ENCODE measurements at places on chromosomes 7 and 10.

DNA sequence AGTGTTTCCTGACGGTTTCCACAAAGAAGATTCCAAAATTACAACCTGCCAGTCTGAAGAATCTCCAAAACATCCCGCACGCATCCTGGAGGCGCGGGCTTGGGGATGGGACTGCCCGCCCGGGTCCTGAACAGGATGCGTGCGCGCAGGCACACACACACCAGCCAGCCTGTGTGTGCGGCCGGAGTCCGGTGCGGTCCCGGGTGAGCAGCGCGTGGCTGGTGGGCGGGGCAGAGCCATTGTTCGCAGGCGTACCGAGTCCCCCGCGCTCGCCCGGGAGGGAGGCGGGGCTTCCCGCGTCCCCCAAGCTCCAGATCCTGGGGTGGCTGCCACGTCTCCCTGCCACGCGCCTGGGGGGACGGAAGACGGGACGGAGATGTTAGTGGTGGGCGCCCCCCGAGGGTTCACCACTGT is 675 bp upstream of the SCD start:
- DNase-seq = peak; percentile 71

GRCh38 chr7:56810466-56810865 is 321.8 kb downstream of the ZNF479 start:
- DNase-seq = no peak

GRCh38 chr10:1230138-1230537 is 174.0 kb downstream of the WDR37 start:
- DNase-seq = no peak

DNA sequence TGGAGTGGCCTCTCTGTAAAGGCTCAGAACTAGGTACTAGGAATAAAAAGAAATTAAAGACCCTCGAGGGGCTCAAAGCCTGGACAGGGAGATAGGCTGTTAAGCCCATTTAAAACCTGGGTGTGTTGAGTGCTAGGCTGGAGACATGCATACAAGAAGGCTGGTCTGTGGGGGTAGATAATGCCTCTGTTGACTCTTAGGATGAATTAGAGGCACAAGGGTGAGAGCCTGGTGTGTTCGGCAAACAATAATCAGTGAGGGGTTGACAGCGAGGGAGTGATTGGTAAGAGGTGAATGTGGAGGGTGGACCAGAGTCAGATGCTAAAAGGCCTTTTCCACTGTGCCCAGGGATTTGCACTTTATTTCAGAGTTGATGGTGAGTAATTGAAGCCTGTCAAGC is 12.7 kb downstream of the GSTO2 start:
- DNase-seq = no peak

- no peak for DNase-seq
Observed at GRCh38 chr10:133023216-133023843, 64.4 kb upstream of the ADGRA1 start.

DNA sequence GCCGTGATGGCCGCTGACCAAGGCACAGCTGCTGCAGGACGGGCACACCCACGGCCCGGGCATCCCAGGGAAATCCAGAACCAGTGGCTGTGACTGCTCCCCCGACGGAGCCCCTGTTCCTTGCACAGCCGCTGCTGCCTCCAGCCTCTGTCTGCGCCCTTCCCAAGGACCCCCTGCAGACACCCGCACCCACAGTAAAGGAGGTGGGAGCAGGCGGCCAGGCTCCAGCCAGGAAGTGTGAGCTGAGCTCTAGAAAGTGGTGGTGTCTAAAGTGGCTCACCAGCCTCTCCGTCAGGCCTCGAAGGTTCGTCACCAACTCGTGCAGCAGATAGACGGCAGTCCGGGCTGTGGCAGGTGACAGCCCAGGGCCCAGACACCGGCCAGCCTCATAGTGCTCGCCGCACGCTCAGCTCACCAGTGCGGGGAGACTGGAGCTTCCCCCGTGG is 306.7 kb downstream of the DNAJB6 start:
- DNase-seq = no peak

GRCh38 chr10:1573334-1573969 is 163.9 kb downstream of the ADARB2 start:
- no peak for DNase-seq

GRCh38 chr10:126073606-126074005 is 177.2 kb downstream of the FANK1 start:
- DNase-seq = peak; percentile 32

GRCh38 chr7:33452805-33453502 is 323.6 kb downstream of the BBS9 start:
- DNase-seq = no peak

DNA sequence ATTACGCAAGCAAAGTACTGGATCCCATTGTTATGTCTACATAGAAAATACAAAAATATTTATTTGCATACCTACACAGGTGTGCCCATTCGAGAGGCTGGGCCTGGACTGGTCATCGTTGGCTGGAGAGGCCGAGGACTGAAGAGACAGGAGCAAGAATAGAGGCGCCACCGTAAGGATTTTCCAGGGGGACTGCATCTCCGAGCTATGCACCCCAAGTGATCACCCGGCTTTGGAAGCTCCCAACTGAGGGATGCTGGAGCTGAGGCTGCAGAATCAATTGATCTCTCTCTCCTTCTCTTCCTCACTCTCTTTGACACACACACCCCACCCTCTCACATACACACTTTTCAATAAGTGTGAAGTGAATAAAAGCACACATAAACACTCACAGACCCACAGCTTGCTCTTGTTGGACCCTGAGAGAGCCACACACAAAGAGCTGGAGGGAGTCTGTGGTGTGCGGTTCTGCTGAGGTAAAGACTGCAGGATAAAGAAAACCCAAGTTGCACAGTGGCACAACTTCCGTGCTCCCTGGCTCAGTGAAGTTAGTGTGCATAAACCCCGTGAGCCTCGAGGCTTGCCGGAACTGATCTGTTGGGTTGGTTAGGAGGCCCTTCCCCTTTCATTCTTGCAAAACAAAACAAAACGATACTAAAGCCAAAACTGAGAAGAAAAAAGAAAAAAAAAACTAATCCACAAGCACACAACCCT is at the start of gene AOAH:
Gene AOAH, minus strand, starts transcription at position 544 of the 714 bp plus-strand sequence. Its CDS starts 346 bp downstream, at position 198.
- DNase-seq = no peak

DNA sequence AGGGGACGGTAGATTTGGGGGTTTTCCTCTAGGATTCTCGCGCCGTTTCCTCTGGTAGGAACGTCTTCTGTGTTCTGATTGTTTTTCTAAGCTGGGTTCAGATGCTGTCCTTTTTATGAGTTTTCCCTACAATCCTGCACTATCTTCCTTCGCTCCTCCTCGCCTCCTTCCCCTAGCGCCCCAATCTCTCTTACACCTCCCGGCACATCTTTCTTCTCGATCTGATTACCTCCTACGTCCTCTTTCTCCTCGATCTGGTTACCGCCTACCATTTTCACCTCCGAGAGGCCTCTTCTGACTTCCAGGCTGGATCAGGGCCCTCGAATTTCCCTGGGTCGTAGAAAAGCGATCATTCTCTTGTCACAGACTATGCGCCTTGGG is 413 bp downstream of the BUD31 start:
- no peak for DNase-seq

GRCh38 chr10:53006663-53007526 is 234.3 kb upstream of the MBL2 start:
- no peak for DNase-seq

DNA sequence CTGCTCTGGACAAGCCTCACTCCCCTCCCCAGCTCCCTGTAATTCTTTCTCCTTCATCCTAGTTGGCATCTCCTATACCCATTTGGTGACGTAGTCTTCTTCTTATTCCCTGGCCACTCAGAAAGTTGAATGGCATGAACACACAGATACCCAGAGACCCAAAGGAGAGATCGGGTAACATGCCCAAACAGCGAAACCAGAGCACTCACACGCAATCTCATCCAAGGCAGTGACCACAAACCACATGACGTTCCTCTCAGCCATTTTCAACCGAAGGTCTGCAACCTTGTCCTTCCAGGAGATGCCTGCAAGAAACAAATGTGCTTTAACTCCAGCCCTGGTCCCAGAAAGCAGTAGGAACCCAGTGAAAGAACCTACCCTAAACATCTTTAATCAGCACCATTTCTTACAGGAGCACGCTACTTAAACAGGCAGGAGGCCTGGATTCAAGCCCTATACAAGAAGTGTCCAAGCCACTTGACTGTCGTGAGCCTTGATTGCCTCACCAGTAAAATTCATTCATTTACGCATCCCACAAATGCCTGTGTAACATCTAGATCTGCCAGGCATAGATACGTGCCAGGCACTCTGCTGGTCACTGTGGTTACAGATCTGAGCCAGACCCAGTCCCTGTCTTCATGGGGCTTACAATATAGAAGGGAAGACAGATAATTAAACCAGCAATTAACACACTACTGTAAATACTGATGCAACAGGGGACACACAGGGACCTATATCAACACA is 37.1 kb downstream of the XPNPEP1 start:
- DNase-seq = no peak

GRCh38 chr7:119984247-119984646 is 288.7 kb upstream of the KCND2 start:
- no peak for DNase-seq

DNA sequence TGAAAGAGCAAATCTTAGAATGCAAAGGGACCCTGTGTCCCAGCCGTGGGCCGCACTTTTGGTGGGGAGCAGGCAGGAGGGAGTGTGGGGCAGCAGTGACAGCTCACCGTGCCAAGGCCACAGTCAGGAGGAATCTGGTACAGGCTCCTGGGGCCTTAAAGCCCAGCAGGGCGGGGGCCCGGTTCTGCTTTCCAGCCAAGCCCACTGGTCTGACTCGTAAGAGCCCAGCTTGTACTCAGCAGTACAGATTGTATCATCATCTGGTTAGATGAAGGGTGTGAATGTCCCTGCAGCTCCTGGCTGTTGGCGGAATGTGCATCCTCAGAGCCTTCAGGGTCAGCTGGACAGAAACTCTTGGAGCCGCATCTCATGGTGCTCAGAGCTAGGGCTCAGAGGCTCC is 30.5 kb upstream of the TRIM8 start:
- DNase-seq = no peak

- no peak for DNase-seq
Observed at GRCh38 chr7:16609842-16610450, 35.6 kb downstream of the ANKMY2 start.

GRCh38 chr7:69880840-69881239 is 282.6 kb downstream of the AUTS2 start:
- DNase-seq = no peak

GRCh38 chr7:74396993-74397392 is 56.7 kb upstream of the GTF2IRD1 start:
- DNase-seq = no peak

DNA sequence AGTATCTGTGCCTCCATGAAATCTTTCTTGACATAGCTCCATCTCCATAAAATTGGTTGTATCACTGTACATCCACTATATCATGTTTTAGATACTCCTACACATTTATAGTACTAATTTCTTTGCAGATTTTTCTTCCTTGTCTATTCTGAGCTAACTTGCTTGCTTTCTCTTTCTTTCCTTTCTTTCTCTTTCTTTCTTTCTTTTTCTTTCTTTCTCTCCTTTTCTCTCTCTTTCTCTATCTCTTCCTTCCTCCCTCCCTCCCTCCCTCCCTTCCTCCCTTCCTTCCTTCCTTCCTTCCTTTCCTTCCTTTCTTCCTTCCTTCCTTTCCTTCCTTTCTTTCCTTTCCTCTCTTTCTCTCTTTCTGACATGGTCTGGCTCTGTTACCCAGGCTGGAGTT is 23.7 kb downstream of the TASOR2 start:
- no peak for DNase-seq

DNA sequence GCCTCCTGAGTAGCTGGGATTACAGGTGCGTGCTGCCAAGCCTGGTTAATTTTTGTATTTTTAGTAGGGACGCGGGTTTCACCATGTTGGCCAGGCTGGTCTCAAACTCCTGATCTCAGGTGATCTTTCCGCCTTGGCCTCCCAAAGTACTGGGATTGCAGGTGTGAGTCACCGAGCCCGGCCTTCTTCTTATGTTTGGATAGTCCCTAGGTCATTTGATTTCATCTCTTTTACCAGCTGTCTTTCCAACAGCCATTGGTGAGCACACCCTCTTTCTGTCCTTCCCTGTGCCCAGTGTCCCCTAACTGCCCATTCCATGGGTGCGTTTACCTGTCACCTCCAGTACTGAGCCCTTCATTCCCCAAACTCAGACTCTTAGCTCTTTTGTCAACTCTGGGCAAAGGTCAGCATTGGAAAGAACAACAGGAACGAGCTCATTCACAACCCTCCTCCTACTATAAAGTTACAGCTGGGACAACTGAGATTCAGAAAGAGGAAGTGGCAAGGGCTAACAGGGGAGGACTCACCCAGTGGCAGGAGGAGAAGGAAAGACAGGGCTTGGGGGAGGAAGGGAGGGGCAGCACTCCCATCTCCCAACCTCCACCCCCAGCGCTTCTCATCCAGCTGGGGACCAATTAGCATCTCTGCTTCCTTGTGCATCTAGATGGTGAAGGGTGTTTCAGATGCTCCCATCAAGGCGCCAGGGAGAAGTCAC is 5.6 kb downstream of the SSC4D start:
- DNase-seq = no peak

GRCh38 chr10:408236-408635 is 273.0 kb downstream of the ZMYND11 start:
- DNase-seq = no peak

GRCh38 chr7:114755856-114756255 is 166.0 kb upstream of the MDFIC start:
- no peak for DNase-seq

- peak; percentile 75 for DNase-seq
Observed at GRCh38 chr7:51045319-51046102, 262.8 kb upstream of the GRB10 start.

DNA sequence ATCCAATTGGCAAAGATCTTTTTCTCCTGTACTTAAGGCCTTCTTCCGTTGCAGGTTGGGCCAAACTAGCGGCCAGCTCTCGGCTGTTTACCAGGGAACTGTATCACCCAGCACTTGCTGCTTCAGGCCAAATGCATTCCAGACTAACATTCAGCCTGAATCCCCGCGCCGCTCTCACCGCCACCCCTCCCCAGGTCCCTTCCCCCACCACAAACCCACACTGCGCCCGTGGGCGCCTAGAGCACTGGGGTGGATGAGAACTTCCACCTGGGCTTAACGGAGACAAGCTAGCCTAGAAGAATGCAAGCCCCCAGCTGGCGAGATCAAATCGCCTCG is 676 bp downstream of the TCAF1 start:
- peak; percentile 30 for DNase-seq

DNA sequence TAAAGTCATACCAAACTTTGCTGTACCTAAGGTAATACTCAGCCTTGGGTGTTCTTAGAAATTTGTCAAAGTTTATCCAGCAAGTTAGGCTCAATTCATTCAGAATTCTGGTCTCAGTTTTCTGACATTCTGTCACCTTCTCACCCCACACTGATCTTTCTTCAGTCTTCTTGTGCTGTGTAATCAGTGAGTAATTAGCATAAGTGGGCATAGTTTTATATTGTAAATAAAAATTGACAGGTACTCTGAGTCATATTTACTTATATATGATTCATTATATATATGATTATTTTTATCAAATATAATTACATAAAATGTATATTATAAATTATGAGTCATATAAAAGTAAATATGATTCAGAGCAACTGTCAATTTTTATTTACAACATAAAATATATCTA is 170.9 kb upstream of the MAGI2 start:
- no peak for DNase-seq

- DNase-seq = no peak
Observed at GRCh38 chr7:28091190-28091589, 89.4 kb downstream of the JAZF1 start.

- DNase-seq = peak; percentile 75
Observed at GRCh38 chr10:5317547-5318107, 47.1 kb upstream of the UCN3 start.
